Activated CD4-positive, alpha-beta T cell treated with anti-CD3 and anti-CD28 coated beads for 24 hours (primary cell): ENCODE measurements at places on chromosomes 3 and 15.

GRCh38 chr3:133119176-133119575 lies 81.0 kb downstream of the TMEM108 start:
- DNase-seq: no peak

DNA sequence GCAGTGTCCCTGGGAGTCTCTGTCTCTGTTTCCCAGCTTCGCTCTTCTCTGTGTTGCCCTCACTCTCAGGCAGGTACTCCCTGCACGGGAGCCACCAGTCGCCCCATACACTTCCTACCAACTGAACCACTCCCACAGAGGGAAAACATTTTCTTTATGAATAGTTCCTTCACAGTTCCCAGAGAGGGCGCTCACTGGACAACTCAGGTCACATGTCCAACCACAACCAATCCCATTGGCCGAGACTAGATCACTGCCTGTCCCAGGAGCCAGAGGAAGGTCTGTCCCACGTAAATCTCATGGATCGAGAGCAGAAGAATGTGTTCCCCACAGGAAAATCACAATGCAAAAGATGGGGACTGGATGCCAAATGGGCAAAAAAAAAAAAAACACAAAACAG lies 26.1 kb downstream of the GRK7 start:
- DNase-seq: no peak

GRCh38 chr3:139909811-139910210 lies 25.2 kb upstream of the CLSTN2 start:
- no peak for DNase-seq

DNA sequence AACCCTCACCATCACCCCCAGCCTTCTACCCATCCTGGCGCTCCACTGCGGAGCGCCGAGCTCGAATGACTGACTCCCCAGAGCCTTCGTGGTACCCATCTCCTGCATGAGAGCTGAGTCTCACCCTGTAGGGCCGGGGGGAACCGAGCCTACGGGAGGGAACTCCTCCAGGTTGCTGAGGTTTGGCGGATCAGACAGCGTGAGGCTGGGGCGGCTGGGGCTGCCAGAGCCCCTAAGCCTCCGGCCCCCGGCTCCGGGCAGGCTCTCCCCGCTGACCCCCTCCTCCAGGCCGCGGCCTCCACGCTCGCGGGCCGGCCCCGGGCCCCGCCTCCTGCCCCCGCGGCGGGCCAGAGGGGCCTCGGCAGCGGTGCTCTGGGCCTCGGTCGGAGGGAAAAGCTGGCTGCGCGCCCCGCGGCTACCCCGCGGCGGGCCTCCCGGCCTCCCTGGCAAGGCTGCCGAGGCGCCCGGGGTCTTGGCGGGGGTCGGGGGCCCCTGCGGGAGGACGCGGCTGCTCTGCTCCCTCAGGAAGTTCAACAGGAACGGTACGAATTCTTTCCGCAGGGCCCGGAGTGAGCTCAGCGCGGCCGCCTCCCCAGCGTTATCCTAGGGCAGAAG lies 643 bp downstream of the CDAN1 start:
- DNase-seq: no peak

DNA sequence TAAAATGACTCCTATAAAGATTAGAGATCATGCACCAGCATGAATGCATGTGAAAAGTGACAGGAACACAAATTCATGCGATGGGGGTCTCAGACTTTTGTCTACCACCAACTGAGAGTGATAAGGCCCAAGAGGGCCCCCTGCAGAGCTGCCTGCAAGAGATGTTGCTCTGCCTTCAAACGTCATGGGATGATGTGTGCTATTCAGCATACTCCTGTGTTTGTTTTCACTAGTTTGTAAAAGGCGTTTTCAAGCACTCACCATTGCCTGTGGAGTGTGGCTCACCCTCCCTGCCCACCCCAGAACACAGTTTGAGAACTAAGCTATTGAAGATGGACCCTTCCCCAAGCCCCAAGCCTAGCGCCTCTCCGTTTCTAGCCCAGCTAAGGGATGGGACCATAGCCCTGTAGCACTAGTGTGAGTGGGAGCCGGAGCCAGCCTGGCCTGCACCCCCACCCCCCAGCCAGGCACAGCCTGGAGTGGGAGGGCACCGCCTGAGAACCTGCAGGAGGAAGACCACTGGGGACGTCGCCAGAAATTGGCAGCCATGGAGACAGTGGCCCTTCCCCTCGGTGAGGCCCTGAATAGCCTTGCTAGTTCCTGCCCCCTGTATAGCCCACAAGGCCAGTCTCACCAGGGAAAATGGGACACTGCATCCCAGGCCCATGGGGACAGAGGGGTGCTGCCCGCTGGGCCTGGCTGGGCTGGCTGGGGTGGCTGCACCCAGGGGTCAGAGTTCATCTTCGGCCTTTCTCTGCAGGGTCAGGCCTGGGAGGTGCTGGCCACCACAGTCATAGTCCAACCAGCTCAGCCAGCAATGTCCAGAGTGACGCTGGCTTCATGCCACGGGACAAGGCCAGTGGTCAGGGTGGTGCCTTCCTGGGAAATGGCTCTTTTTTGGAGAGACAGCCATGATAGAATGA lies 22.6 kb upstream of the KLF13 start:
- no peak for DNase-seq

GRCh38 chr15:42104095-42104891 lies 9.9 kb upstream of the PLA2G4D start:
- DNase-seq: no peak

GRCh38 chr3:45486136-45486535 lies 97.8 kb downstream of the LARS2 start:
- DNase-seq: no peak

GRCh38 chr3:94064243-94064860 lies 1.5 kb downstream of the NSUN3 start:
- DNase-seq: no peak

- peak; percentile 29 for DNase-seq
These were observed 43.9 kb upstream of the PLXND1 start for GRCh38 chr3:129650256-129650872.

DNA sequence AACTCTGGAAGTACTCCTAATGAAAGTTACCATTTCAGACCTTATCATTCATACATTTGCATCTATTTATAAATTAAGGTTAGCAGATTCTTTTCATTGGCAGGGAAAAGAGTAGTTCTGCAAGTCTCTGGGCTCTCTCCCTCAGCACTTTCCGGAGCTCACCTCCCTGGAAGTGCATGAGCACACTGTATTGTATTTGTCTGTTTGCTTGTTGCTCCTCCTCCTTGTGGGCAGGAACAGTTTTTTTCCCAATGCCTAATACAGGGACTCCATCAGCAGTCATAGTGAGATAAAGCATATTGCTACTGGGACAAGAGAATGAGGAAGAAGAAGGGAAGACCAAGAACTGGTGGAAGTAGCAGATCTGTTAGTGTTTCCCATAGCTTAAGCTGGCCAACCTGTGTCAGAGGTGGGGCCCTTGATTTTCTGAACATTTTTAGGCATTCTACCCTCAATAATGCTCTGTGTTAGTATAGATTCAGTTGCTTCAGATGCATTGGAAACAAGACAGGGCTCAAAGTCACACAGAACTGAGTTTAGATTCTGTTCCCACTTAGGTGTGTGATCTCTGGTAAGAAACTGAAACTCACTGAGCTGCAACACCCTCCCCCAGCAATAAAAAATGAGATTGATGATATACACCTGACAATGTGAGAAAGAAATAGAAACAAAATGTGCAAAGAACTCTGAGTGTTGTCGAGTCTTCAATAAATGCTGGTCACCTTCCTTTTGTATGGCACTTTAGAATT lies 407.8 kb downstream of the TUSC7 start:
- no peak for DNase-seq

- no peak for DNase-seq
These were observed 216.4 kb downstream of the TLE3 start for GRCh38 chr15:69881302-69881670.

DNA sequence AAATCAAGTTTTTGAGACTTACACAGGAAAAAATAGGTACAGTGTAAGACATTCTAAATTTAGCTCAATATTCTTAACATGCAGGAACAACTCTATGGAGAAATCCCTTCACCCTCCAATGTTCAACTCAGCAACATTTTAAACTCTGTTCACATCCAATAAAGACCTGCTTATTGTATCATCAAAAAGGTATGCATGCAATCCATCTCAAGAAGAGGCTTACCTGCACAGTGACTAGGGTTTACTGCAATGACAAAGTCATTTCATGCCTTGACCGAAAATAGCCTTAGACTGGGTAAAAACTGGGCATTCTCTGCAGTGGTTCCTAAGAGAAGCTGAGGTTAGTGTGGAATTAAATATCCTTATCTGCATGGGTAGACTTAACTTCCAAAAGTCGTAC lies 80.5 kb downstream of the MAGI1 start:
- no peak for DNase-seq

GRCh38 chr3:61914276-61914675 lies 352.9 kb downstream of the PTPRG start:
- DNase-seq: no peak

GRCh38 chr3:146558781-146559180 lies 14.4 kb upstream of the PLSCR1 start:
- DNase-seq: no peak

- no peak for DNase-seq
These were observed 21.2 kb upstream of the SHC4 start for GRCh38 chr15:48984811-48985352.

DNA sequence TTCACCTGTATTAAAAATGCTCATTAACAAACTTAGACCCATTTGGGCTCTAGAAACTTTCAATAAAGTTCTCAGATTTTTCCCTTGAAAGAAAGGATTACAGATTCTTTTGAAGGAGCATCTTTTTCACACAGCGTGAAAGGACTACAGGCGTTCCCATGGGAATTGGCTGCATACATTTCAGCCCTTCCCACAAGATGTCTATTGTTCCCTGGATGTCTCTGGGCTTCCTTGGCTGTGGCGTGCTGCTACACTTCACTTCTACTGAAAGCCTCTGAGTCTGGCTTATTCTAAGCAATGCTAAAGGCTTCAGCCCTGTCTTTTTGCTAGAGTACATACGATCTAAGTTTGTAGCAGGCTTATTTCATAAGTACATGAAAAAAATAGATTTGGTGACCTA lies 1.4 kb downstream of the VEPH1 start:
- no peak for DNase-seq

DNA sequence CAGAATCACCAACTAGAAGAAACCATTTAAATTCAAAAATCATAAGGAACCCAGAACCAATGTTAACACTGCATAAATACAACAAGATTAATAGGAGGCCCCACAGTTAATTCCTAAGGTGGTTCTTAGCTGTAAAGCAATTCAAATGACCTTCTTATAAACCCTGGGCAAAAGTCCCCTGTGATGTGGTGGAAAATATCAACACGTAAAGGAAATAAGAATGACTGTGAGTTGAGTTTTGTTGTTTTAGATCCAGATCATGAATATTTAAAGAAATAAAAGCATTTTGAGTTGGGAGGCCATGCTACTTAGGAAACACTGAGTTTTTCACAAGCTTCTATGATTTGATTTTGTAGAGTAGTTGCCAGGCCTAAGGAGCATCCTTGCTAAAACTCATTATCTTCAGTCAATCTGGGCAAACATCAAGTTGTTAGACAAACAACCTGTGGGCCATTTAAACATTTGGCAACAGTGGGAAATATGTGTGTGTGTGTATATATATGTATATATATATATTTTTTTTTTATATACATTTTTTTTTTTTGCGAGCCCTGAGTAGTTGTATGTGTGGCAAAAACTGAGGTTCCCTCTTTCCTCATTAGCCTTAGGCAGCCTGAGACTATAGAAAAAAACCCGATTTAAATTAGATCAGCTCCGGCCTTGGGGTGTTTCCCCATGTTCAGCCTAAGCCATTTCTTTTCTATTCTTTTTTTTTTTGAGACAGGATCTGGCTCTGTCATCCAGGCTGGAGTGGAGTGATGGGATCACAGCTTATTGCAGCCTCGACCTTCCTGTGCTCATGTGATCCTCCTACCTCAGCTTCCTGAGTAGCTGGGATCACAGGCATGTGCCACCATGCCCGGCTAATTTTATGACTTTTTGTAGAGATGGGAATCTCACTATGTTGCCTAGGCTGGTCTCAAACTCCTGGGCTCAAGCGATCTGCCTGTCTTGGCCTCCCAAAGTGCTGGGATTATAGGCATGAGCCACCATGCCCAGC lies 8.0 kb upstream of the PXK start:
- DNase-seq: no peak

DNA sequence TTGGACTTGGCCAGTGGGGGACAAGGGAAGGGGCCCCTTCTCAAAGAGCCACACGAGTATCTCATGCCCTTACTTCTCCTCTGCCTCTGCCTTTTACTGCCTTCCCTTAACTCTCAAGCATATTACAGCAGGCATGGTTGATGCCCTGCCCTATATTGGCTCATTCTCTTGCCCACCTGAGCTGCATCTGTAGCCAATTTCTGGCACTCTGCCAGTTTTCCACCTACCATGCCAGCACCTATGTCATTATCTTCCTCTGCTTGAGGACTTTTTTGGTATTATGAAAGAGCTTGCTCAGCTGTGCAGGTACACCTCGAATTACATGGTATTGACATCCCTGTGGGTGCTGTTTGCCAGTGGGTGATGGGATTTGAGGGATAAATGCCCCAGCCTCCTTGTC lies 181.8 kb downstream of the OXSM start:
- no peak for DNase-seq

- no peak for DNase-seq
These were observed 45.9 kb upstream of the TMEM115 start for GRCh38 chr3:50405249-50405648.

- no peak for DNase-seq
These were observed 295.8 kb upstream of the LRRN1 start for GRCh38 chr3:3503411-3503810.

- no peak for DNase-seq
These were observed 7.9 kb downstream of the MESP2 start for GRCh38 chr15:89783861-89784685.

- no peak for DNase-seq
These were observed 222.1 kb upstream of the NR2F2 start for GRCh38 chr15:96108405-96108804.
